ENCODE measurements at places on chromosomes 16 and 17.
A peak's percentile ranks its signal among the peaks of the same experiment; 100 is the strongest.

DNA sequence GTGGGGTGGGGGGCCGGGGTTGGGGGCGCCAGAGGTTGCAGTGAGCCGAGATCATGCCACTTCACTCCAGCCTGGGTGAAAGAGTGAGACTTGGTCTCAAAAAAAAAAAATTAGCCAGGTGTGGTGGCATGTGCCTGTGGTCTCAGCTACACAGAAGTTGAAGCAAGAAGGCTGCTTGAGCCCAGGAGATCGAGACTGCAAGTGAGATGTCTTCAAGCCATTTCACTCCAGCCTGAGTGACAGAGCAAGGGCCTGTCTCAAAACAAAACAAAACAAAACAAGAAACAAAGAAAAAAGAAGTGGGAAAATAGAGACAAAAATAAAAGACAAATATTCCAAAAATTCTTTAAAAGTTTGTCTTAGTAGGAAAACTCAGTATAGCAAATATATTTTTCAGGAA lies 135.1 kb upstream of the CORO6 start:
- DNase-seq, result no peak

DNA sequence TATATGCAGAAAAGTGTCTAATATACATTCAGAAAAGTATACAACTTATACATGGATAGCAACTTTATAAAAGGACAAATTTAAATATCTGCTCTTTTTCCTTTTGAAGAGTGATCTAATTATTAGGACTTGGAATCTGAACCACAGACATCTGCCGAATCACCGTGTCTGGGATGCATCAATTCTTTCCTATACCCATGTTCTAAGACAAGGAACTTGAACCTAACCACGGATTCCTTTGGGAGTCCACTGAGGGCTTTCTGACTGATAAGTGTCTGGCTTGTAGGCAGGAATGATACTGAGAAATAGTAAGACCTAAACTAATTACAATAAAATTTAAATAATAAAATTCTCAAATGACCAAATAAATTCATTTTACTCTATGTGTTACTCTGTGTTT lies 54.2 kb downstream of the NDEL1 start:
- DNase-seq, result no peak

DNA sequence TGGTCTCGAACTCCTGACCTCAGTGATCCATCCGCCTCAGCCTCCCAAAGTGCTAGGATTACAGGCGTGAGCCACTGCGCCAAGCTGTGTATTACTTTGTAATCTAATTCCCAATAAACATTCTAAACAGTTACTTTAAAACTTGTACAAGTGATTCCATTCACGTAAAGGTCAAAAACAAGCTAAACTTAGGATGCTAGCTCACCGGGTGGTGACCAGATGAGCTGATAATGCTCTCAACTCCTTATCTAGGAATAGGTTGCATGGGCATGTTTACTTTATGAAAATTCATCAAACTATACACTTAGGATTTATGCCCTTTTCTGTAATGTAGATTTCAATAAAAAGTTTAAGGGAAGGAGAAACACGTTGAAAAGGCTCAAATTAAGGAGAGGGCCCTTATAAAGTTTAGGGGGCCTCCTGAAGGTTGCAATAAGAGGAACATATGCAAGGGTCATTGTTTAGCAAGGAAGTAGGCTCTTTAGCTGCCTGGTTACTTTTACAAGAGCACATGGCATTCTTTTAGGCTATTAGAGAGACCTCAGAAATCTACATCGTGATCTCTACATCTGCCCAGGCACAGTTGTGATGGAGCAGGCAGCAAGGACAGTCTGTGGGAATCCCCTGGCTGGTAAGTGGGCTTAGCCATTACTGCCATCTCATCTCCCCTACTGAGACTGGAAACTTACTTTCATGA lies 13.3 kb downstream of the CDR2 start:
- DNase-seq, result no peak

- DNase-seq, result no peak
These were observed 36.6 kb downstream of the TIMM22 start for GRCh38 chr17:1033503-1033902.

DNA sequence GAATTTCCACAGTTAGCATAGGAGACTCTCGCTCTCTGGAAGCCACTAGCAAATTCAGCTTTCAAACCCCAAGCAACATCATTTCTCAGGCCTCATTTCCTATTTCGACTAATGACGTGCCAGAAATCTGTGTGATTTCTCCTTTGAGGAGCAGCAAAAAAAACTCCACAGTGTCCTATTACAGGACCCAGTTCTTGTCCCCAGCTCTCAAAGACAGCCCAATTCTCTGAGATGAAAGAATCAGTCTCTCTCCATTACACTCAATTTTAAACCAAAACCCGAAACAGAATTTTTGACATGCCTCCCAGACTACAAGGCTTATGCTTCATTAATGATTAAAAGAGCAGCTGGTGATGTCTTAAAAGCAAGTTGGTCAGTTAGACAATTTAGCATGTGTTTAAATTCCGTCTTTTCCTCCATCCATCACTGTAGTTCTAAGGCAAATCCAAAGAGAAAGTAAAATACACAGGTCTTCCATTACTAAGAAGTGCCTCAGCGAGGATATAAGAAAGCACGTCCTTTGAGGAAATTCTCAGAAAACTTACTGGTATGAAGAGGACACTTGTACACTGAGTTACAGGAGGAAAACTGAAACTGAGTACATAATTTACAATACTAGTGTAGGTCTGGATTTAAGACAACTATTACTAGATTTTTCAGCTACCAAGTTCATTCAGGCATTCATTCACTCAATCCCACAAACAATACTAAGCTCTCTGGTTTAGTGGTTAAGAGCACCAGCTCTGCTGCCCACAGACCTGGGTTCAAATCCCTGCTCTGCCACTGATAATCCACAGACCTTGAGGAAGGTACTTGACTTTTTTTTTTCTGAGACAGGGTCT lies 12.5 kb downstream of the TOM1L2 start:
- DNase-seq, result no peak

- no peak for DNase-seq
These were observed at the start of gene ARHGAP44 for GRCh38 chr17:12789481-12790248. TSS of gene ARHGAP44 (plus strand) at chr17:12789498. CDS start at chr17:12789839, 341 bp downstream.

DNA sequence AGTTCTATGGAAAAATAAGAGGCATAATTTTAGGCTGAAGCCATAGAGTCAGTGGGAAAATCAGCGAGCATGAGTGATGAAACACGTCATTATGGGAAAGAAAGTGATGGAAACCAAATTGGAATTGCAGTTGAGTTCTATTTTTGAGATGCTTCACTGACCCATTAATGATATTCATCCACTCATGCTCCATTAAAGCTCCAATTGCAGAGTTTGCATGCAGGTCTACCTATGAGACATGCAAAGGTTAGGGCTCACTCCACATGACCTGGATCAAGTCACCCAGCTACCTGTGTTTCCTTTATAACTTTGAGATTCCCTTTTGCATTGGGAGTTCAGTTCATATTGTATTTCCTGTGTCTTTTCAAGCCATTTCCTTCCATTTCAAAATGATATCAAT lies 8.0 kb upstream of the KRTAP2-4 start:
- DNase-seq, result peak; percentile 6

Measured in DMS79 (cell line).